HTR-8/SVneo (cell line): ENCODE measurements at places on chromosomes 2 and 18.

- DNase-seq: no peak
These were observed 25.2 kb upstream of the LCLAT1 start for GRCh38 chr2:30421604-30422443.

DNA sequence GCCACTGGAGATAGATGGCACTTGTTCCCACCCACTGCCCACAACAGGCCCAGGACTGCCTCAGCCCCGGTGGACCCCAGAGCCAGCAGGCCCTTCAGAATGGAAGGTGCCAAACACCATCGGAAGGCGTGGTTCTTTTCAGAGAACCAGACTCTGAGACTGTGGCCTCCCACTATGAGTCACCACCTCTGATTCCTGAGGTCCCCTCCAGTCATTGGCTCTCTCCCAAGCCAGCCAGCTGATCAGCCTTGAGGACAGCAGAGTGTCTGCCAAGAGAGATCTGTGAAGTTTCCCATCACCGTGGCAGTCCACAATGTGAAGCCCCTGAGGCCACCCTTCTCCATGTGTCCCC, 10.4 kb upstream of the MAP3K2 start:
- peak; percentile 91 for DNase-seq

- DNase-seq: peak; percentile 57
These were observed 92.5 kb downstream of the KCNF1 start for GRCh38 chr2:11004199-11004598.

- DNase-seq: no peak
These were observed 6.8 kb downstream of the SERPINE2 start for GRCh38 chr2:224032283-224032682.

DNA sequence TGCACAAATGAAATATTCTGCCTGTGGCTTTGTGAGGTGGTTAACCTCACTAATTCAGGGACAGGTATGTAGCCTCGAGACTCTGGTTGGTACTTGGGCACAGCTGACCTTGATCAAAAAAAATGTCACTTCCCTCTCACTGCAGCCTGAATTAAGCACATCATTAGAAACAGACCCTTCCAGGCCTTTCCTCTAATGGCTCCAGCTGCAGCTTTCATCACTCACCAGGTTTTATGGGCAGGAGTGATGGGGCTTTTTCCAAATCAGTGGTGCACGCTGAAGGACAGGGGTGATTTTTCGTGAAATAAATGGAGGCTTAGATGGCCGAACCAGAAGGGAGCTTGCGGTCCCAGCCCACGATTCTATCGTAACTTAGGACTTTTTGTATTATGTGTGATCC, 213.0 kb upstream of the RAB12 start:
- DNase-seq: no peak

GRCh38 chr2:38797250-38797676, 19.3 kb downstream of the GEMIN6 start:
- peak; percentile 68 for DNase-seq

- no peak for DNase-seq
These were observed at the start of gene TET3 for GRCh38 chr2:73984203-73984921. Gene TET3 (plus strand): TSS chr2:73984910. CDS start chr2:73986404, 1,494 bp downstream.

- no peak for DNase-seq
These were observed 312.9 kb upstream of the CDH19 start for GRCh38 chr18:66916834-66917233.

DNA sequence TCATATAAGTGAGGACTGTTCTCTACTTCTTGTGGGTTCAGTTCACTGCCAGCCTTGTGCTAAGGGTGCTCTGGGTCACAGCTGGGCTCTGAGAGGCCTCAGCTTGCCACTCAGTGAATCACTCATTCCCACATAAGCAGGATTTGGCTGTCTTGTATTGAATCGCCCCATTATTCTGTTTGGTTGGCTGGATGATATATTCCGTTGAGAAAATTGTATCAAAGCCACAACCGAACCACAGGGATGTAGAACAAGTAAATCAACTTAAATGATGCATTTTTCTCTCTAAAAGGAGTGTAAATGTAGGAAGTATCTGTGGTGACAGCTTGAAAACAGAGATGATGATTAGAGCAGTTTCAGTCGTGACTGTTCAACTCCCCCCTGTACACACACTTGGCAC, 39.6 kb downstream of the TTC39C start:
- no peak for DNase-seq

- DNase-seq: no peak
These were observed 179.7 kb downstream of the ACKR3 start for GRCh38 chr2:236749346-236749745.

- DNase-seq: no peak
These were observed 1635.0 kb upstream of the ACVR2A start for GRCh38 chr2:146209842-146210275.
